ENCODE measurements at places on chromosomes 11 and 22. TPM values are rescaled to one million over a fixed set of nuclear protein-coding genes. Genes with fewer than 3 reads are reported as not detected.

Gene SC5D
- 67.8 TPM for total RNA-seq

Gene P2RY6
- total RNA-seq, result 0.28 TPM

Gene RFPL3
- total RNA-seq, result not detected

Gene DDX17
- 405 TPM for total RNA-seq

Gene CNIH2
- 1.4 TPM for total RNA-seq

Gene TRPM5
- total RNA-seq, result not detected

Gene PARVB
- 26.3 TPM for total RNA-seq

Gene LRRC74B
- not detected for total RNA-seq

Gene OR56A1
- total RNA-seq, result not detected

Gene OR2AT4
- not detected for total RNA-seq

Gene NAV2
- 46.2 TPM for total RNA-seq

- peak; percentile 75 for DNase-seq
These were observed 105.5 kb downstream of the KCNC1 start for GRCh38 chr11:17840101-17840548.

- DNase-seq, result no peak
These were observed 16.3 kb downstream of the APOL5 start for GRCh38 chr22:35733791-35734516.

DNA sequence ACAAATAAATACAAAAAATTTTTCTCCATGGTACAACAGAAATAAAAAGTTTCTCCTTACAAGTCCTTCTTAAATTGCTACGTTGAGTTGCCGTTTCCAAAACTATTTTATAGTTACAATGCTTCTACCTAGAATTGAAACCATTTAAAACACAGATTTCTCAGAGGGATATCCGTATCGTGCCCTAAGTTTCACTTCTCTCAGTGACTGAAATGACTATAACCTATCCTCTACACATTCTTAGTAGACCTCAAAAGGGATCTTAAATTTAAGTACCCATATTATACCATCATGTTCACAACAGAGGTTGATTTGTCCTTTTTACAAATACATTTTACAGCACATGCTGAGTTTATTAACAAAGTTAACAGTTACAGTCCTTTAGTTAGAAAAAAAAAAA is 44.1 kb downstream of the USP28 start:
- DNase-seq, result no peak

DNA sequence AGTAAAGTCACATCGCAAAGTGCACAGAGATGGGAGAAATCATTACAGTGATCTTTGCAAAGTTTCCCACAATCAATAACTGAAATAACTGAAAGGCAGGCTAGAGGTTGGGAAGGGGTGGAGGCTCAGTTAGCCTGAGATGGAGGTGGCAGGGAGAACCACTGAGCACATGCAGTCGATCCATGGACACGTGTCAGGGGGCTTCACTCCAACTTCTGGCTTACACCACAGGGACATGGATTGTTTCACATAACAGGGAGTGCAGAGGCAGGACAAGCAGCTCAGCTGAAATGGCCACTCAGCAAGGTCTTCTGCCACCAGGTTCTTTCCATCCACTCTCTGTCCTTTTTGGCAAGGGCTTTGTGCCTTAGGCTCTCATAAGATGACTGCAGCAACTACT is 35.1 kb upstream of the MICAL2 start:
- no peak for DNase-seq

GRCh38 chr11:7451520-7451919 is 33.8 kb upstream of the OLFML1 start:
- DNase-seq, result no peak

DNA sequence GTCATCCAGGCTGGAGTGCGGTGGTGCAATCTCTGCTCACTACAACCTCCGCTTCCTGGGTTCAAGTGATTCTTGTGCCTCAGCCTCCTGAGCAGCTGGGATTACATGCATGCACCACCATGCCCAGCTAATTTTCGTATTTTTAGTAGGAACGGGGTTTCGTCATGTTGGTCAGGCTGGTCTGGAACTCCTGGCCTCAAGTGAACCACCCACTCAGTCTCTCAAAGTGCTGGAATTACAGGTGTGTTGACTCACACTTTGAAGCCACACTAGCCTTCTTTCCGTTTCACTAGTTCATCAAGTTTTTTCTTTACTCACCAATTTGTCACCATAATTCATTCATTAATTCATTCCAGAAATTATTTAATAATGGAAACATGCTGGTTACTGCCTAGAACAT is 298.4 kb upstream of the MTNR1B start:
- DNase-seq, result no peak

DNA sequence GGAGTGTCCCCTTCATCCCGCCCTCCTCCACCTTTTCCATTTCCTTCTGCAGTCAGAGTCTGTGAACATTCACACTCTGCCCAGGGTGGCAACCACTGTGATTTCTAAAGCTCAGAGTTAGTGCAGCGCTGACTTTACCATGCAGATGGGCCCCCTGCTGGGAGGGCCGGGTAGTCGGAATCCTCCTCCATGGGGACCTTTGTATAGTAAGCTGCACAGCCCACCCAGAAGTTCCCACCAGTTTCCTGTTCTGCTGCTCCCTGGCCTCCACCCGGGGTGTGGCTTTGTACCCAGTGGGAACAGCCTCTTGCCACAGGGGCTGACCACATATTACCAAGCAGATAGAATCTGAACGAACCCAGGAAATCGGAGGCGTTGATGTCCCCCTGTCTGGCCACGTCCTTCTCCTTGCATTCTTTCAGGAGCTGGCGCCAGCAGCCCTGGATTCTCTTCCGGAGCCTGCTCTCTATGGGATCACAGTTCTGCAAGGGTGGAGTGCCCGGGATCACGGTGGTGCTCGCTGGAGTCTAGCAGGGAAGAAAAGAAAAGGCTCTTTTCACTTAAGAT is 125.3 kb downstream of the MPPED1 start:
- DNase-seq, result no peak

- peak; percentile 11 for DNase-seq
These were observed 12.0 kb downstream of the BRD1 start for GRCh38 chr22:49815641-49816091.

- DNase-seq, result no peak
These were observed 86.5 kb upstream of the GALNT18 start for GRCh38 chr11:11708256-11708655.

GRCh38 chr11:10920205-10920604 is 62.4 kb upstream of the ZBED5 start:
- DNase-seq, result no peak

GRCh38 chr11:132943706-132944568 is 588.4 kb downstream of the OPCML start:
- no peak for DNase-seq

DNA sequence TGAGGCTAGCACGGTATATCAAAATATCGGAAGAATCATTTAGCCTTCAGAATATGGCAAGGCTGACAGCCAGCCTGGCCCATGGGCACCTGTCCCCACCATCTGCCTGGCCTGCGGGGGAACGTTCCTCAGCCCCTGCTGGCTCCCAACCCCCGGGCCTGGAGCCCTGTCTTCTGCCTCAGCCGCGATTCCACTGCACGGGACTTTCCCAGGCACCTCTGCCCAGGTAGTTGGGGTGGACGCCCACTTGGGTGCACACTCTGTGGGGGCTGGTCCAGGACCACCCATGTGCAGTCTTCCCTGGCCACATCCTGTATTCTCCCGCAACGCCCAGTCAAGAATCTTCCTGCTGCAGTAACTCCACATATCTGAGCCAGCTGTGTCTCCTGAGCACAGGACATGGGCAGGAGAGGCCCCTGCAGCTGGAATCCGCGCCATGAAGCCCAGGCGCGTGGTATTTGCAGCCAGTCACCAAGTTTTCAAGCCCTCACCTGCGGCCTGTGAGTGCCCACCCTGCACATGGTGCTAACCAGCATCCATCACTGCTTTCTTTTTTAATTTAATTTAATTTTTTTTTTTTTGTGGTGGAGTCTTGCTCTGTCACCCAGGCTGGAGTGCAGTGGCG is 77.9 kb downstream of the KCNQ1 start:
- DNase-seq, result no peak

- DNase-seq, result no peak
These were observed 701 bp downstream of the DIXDC1 start for GRCh38 chr11:111937844-111938243.

DNA sequence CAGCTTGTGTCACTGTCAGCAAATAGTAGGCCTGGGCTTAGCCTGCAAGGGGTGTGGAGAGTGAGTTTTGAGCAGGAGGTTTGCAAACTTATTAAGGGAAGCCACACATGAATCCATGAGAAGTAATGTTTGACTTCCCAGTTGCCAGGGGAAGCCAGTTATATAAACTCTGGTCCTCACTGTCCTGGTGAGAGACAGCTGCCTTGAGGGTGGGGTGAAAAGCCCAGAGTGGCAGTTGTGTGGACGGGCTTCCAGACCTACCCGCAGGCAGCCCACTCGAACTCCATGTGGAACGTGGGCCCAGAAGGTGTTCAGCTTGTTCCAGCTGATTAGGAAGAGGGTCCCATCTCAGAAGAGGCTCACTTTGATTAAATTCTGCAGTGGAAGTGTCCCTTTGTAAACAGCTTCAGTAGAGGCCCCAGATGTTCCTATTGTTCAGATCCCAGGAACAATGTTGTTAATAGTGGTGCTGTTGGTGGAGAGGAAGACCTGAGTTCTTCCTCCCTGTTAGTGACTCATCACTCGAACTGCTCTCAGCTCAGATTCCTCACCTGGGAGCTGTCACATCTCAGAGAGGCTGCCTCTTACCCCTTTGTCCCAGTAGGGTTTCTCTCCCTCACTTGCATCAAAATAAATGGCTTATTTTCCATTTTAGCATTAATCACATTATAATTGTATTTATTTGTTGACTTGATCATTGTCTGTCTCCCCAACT is 63.4 kb downstream of the GRAMD1B start:
- DNase-seq, result peak; percentile 18

DNA sequence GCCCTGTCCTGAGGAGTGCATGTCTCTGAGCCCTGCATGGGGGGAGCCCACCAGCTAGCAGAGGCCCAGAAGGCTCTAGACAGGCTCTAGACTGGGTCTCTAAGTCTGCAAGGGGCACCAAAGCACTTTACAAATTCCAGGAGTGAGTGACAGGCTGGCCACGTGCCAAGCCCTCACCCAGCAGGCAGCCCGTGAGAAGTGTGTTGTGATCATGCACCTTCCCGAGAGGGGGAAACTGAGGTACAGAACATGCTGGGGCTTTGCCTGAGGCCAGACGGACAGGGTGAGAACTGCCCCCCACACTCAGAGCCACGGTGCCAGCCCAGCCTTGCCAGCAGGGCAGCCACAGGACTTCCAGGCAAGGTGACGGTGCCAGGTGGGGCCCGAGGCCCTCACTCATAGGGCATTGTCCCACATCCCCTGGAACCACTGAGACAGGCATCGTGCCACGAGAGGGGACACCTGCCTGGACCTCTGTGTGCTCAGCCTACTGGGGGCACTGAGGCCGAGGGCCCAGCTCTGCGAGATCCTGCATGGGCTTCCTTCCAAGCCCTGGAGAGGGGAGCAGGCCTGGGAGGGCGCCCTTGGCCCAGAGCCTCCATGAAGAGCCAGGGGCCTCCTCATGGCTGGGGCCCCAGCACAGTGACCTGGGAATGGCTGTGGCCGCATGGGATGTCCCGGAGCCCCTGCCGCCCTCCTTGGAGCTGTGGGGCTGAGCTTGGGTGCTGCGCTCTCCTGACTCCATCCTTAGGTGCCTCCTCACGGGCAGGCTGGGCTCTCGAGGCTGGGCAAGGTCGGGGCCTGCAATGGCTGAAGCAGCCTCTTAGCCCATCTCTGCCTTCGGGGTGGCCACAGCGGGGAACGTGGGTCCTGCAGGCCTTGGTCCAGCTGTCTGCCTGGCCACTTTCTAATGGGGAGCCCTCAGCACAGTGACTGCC is 121.5 kb downstream of the KCNQ1OT1 start:
- DNase-seq, result no peak

DNA sequence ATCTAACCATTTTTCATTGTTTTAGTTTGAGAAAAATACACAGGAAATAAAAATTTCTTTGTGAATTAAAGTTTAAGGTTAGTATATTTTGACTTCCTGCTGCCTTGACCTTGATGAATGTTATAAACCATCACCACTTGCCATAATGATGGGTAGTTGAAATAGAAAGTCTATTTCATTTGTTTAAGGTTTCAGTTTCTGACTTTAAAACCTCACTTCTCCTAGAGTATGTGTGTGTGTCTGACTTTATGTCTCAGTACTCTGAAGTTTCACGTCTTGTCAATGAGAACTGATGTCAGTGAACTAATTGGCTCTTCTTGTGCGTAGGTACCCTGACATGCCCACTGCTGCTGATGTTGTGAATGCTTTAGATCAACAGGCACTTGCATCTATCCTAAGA is 188.2 kb downstream of the METTL15 start:
- no peak for DNase-seq

GRCh38 chr11:66258473-66258893 is 10.0 kb upstream of the RAB1B start:
- no peak for DNase-seq

DNA sequence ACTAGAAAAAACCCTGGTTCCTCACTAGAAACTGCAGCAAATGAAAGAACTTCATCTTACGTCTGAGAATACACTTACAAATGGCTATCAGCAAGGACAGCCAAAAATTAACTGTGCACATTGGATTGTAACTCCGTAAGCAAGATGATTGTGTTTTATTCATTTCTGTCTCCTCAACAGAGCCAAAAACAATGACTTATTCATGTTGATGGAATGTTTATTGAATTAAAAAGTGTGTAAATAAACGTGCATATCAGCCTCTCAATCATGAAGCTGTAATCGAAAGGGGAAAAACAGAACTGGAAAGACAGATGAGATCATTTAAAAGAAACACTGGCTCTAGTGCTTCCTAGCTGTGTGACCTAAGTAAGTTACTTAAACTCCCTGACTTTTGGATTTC is 307.5 kb upstream of the ZC3H12C start:
- no peak for DNase-seq

DNA sequence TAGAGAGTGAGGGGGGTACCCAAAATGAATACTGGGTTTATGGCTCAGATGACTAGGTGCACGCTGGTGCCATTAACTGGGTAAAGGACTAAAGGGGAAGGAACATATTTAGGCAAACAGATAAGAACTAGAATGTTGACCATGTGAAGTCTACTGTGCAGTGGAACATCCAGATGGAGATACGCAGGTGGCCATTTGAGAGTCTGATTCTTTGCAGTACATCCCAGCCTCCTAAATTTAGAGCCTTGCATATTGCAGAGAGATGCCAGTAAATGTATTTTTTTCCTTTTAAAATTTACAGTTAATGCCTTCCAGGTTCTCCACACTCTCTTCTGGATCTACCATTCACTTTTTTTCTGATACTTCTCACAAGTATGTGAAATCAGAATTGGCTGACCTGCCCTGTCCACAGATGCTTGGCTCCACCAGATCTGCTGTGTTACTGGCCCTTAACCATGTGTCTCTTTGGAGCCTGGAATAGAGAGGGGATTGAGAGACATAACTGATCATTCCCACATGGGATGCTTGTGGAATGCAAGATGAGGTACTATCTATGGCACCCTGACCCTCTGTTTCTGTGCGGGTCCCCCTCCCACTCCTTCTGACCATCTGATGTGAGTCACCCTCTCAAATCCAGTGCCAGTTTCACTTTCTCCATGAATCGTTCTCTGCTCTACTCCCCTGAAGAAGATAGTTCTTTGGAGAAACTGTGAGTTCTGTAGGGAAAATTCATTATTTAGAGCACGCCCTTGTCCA is 77.0 kb upstream of the NCAM1 start:
- no peak for DNase-seq

- no peak for DNase-seq
These were observed 9.6 kb upstream of the RANBP1 start for GRCh38 chr22:20106205-20106848.

Data from mammary epithelial cell (primary cell).